SK-N-DZ (cell line): ENCODE measurements at places on chromosomes 12 and 14.

DNA sequence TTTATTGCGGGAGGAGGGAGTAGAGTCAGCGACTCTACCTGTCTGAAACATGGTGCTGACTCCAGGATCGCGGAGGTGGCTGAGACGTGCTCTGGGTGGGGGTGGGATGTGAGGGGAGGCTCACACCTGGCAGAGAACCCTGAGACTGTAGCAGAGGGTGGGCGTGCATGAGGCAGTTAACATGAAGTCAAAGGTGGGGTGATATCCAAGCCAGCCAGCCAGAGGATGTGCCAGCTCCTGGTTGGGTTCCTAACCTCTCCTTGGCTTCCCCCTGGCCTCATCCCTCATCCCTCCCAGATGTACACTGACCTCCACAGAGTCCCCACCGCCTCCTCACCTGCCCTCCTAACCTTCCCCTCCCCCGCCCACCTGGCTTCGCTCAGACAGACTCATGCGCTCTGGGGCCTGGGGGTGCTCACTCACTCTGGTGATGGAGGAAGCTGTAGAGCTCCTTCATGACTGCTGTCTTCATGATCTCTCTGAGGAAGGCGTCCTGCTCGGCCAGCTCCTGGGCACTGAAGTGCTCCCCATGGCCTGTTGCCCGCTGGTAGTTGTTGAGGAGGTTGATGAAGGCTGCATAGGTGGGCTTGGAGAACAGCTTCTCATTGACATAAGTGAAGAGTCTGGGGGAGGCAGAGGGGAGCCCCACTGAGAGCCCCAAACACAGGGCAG, 9.3 kb downstream of the ENDOU start:
- no peak for DNase-seq

DNA sequence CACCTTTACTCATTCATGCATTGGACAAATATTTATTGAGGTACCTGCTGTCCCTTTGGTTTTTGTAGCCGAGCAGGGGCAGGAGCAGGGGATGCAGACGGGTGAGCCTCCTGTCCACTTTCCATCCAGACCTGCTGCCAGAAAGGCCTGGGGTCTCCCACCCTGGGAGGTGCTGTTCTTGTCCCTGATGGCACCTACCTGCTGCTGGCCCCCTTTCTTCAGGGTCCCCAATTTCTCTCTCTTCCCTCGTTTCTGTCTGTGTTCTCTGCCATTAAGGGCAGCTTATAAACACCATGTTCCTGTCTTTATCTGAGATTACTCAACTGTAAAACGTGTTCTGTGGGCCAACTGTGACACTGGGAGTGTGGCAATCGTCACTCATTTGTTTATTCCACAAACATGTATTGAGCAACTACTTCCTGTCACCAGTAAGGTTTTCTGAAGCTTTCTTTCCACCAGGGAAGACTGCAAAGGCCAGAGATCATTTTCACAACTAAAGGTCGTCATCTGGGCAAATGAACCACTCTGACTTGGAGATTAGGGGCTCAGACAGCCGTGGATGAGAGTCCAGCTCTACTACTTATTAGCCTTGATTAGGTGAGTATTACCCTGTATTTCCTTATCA, at the start of gene HAL:
HAL (minus strand) TSS at position 311 of the 625 bp plus-strand sequence. CDS start 434 bp downstream, outside the sequence.
- DNase-seq: no peak

GRCh38 chr12:96044017-96044942, 8.9 kb upstream of the LTA4H start:
- no peak for DNase-seq

DNA sequence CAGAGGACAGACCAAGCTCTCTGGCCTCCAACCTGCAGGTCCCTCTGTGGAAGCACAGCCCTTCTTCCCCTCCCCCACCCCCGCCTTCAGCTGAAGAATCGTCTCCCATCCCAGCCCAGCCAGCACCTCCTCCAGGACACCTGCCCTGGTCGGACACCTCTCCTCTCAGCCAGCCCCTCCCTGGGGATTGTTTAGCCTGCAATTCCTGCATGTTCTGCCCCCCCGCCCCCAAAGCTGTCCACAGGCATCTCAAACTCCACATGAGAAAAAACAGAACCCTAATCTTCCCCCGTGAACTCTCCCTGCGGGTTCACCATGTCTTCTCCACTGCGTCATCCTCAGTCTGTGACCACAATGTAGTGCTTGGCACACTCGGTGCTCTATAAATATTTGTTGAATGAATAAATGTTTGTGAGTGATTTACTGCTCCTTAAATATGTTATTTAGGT, 24.1 kb downstream of the PRIMA1 start:
- peak; percentile 89 for DNase-seq

DNA sequence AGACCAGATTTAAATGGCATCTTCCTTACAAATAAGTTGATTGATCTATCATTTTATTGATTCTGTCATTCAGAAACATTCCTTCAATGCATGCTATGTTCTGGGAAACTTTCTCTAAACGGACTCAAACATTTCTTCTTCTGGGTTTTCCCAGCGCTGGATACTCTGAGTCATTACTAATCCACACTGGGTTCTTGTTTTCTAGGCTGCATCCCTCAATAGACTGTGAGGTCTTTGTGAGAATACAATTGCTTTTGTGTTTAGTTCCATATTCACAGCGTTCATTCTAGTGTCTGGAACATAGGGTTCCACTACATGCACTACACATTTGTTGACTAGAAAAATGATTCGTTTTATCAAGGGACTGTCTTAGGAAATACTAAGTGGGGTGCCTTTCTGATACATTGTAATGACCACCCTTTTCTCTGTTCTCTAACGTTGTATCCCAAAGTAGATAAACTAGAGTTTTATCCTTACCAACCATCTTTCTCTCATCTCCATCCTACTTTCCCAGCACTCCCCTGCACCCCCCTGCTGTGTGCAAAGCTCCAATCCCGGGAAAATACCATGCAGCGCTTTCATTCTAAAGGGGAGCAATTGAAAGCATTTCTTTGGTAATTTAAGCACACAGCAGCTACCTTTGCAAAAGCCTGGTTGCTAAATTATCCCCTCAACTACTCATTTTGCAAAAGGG, 878.7 kb downstream of the DIO2 start:
- DNase-seq: no peak

GRCh38 chr14:86310148-86310547, 780.2 kb downstream of the FLRT2 start:
- no peak for DNase-seq

DNA sequence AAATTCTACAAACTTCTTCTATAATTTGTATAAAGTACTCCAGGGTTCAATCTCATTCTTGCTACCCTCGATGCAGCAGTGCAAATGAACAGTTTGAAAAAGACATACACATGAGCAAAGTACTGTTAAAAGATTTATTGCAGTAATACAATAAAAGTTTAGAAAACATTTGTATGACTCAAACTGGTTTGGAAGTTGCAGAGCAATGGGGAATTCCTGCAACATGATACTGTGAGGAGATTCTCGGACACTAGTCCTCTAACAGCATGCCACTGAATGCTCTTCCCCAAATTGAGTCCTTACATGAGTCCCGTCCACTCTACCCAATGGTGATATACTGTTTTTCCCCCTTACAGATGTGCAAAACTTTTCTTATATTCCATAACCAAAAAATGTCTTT, 45.4 kb downstream of the ATG14 start:
- no peak for DNase-seq

GRCh38 chr12:67535176-67535575, 113.4 kb upstream of the DYRK2 start:
- no peak for DNase-seq

GRCh38 chr14:56221382-56222128, 103.3 kb downstream of the PELI2 start:
- no peak for DNase-seq

- no peak for DNase-seq
Measured at GRCh38 chr12:1436015-1436414, 158.4 kb downstream of the FBXL14 start.

GRCh38 chr12:15854916-15855315, 27.3 kb upstream of the STRAP start:
- DNase-seq: no peak

DNA sequence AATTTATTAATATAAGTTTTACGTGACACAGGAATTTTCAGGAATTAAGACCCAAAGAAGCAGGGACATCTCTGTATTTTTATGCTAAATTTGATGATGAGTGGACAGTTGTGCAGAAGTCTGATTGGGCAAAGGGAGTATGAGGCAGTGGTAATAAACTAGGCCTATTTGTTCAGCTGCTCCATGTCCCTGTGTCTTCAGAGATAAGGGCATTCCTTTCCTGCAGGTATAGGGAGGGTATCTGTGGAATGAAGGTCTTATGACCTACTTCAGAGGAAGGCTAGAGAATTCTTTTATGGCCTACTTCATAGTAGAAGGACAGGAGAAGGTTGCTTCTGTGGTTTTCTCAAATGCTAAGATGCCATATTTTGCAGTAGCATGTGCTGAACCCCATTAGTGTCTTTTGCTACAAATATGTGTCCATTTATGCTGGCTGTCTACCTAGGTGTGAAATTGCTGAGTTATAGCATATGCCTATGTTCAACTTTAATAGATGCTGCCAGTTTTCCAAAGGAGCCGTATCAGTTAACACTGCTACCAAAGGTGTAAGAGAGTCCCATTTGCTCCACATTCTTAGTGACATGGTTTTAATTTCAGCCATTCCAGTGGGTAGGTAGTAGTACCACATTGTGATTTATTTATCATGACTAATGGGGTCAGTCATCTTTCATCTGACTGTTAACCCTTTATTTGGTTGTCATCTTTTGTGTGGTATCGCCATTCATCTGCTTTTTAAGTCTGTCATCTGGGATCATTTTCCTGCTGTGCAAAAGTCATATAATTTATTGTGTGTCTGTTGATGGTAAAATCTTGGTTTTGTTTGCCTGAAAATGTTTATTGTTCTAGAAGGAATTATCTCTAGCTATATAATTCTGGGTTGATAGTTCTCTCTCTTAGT, 410.7 kb upstream of the RGS6 start:
- DNase-seq: no peak

GRCh38 chr12:94404854-94405253, 54.8 kb downstream of the CEP83 start:
- DNase-seq: no peak

- no peak for DNase-seq
Measured at GRCh38 chr12:125567581-125567980, 502.3 kb downstream of the AACS start.

- DNase-seq: no peak
Measured at GRCh38 chr12:29691161-29691854, 92.4 kb downstream of the TMTC1 start.

- DNase-seq: no peak
Measured at GRCh38 chr12:21831791-21832344, 57.4 kb upstream of the KCNJ8 start.

- DNase-seq: no peak
Measured at GRCh38 chr14:57987596-57988300, 121.9 kb upstream of the SLC35F4 start.

- DNase-seq: no peak
Measured at GRCh38 chr14:66140963-66141362, 345.2 kb upstream of the CCDC196 start.

DNA sequence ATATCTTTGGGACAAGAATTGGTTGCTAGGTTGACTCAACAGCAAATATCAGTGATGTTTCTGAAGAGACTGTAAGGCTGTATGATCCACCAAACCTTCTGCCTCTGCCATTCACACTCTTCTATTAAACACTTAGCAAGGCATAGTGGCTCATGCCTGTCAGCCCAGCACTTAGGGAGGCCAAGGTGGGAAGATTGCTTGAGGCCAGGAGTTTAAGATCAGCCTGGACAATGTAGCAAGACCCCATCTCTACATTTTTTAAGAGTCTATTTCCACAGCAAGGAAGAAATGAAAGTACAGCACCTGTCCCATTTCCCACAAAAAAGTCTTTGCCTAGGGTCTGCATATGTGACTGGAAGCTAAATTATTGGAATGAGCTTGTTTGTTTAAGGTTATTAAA, 7.8 kb downstream of the ARG2 start:
- DNase-seq: no peak

GRCh38 chr12:67222302-67222701, 46.9 kb upstream of the CAND1 start:
- peak; percentile 23 for DNase-seq

- DNase-seq: no peak
Measured at GRCh38 chr12:9864913-9865675, 4.1 kb downstream of the CLEC2B start.

GRCh38 chr12:5172886-5173285, 129.2 kb downstream of the KCNA5 start:
- no peak for DNase-seq

GRCh38 chr14:103878180-103878579, 30.8 kb upstream of the PPP1R13B start:
- no peak for DNase-seq

DNA sequence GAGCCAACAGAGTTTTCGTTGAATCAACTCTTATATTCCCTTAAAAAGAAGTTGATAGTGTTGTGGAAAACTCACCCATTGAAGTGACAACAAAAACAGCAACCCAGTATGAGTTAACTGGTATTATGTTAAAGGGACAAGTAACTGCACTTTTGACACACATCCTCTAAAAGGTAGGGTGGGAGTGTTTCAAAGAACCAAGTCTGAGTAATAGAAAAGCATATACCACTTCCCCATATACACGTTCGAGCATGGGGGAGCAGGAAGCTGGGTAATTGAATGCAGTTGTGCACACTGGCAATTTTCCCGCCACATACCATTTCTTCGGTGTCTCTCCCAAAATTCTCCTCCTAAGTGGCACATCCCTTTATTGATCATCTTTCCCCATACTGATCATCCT, 31.5 kb downstream of the IFNG-AS1 start:
- DNase-seq: no peak

- DNase-seq: no peak
Measured at GRCh38 chr12:46660276-46660675, 165.5 kb downstream of the SLC38A4 start.

DNA sequence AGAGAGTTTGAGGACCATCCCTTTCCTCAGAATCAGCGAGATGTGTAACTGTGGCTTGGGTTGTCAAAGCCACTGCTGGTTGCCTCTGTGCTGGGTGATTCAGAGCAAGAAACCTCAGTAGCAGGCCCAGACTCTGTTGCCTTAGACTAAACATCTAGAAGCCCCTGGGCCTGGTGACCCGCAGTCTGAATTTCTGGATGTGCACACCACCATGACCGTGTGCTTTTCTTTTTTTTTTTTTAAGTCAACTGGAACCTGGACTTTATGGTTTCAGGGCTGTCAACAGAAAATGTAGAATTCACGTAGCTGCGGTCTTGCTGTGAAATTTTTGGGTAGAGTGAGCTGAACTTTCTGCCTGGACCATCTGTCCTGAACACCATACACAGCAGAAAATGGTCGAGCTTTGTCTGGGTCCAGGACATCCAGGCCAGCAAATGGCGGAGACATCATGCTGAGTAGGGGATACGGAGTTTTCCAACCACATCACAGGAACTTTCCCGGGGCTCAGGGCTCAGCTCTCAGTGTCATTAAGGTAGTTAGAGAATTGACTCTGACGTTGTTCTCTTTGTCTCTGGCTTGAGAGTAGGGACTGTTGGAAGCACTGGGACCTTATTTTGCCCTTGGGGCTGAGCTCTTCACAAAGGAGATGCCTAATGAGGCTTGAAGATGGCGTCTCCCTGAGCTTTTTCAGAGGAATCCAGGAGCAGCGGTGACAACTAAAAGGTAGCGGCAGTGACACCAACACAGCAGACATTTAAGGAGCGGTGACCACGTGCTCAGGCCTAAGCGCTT, 23.0 kb upstream of the BATF start:
- DNase-seq: no peak

GRCh38 chr12:124588751-124589267, 21.4 kb upstream of the NCOR2 start:
- no peak for DNase-seq
